ENCODE measurements at places on chromosomes 12 and 14.

DNA sequence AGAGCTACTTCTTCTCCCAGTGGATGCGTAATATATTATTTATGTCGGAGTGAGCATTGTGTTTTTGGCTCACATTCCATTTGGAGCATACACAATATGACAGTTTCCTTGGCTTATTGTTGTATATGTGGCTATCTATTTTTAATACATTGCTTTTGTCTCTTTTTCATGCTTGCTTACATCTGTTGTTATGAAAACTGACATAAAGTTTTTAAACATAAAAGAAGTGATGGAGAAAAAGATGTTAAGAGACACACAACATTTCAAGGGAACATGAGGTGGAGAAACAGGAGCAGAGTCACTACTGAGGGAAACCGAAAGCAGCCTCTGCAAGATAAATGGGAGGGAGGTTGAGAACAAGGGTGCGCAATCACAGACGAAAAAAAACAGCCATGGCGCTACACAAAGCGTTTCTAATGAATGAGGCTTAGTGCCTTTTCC is 228.4 kb upstream of the NPAS3 start:
- DNase-seq = no peak

DNA sequence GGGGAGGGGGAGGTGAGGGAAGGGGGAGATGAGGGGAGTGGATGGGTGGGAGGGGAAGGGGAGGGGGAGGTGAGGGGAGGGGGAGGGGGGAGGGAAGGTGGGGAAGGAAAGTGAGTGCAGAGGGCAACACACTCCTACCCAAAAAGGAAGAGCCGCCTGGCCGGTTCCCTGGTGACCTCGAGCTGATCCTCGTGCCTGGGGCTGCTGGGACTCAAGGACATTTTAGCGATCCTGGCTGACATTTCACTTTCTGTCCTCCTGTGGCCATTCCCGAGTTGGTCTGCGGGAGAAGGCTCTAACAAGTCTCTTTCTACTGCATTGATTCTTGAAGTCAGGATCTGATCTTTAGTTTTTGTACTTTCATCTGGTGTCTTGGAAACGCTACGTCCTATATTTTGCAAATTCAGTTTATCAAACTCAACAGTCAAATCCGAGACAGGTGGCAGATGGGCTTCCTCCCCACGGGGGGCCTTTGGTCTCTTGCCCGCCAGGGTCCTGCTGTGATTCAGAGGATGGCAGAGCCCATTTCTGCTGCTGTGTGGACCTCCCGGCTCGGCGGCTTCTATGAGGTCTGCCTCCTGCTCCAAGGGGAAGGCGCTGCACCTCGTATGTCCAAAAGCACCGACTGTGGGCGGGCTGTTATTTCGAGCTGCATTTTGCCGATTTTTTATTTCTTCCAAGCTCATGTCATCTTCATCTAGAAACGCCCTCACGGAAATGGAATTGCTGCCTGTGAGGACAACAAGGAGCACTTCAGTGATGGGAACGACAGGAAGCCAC is 19.1 kb downstream of the PGAM5 start:
- DNase-seq = no peak

GRCh38 chr12:28460420-28461130 is 270.3 kb downstream of the CCDC91 start:
- DNase-seq = no peak

DNA sequence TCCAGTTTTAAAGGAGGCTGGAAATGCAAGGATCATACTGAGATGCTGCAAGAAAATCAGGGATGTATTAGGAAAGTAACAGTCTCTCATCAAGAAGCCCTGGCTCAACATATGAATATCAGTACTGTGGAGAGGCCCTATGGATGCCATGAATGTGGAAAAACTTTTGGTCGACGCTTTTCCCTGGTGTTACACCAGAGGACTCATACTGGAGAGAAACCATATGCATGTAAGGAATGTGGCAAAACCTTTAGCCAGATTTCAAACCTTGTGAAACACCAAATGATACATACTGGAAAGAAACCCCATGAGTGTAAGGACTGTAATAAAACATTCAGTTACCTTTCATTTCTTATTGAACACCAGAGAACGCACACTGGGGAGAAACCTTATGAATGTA is 24.5 kb downstream of the ZNF891 start:
- DNase-seq = no peak

DNA sequence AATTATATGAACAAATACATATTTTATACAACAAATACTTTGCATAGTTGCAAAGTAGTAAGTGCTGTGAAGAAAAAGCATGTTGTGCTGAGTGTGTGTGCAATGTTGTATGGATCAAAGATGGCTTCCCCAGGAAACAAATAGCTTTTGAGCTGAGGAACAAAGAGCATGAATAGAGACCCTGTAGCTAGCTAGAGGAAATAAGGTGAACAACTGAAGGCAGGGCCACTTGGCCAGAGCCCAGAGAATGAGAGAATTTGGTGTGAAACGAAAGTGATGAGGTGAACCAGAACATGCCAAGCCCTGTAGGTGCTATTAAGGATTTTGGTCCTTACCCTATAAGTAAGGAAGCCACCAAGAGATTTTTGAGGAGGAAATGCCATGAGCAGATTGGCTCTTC is 17.1 kb downstream of the DYRK2 start:
- no peak for DNase-seq

DNA sequence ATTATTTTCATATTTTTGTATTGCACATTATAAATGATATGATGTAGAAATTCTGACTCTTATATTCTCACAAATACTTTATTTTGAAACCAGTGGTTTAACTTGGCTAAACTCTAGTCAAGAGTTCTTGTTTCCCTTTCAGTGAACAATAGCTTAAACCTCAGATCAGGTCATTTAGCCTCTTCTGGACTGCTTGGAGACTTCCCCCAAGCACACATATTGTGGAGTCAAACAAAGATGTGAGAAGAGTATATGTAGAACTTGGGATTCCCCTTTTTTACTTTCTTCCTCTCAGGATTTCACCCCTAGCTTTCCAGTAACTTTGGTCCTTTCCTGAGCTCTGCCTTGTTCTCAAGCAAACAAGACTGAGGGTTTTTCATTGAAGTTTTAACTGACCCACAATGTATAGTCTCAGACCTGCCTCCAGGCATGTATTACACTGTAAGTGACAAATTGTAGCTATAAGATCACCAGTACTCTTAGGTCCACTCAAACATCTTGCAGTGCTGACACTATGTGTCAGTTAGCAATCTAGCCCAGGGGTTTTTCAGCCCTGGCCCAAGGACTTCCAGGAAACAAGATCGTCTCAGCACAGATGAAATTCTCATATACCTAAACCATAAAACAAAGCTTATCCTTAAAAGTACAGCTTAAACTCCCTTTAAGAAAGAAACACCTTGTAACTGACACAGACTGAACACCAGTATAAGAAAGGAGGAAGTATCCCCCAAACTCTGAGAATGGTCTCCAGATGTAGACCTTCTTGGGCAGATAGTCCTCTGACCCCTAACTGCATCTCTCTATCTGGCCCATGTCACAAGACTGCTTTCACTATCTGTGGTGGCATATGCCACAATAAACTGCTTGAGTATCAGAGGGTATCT is 98.6 kb downstream of the SLC6A15 start:
- no peak for DNase-seq

GRCh38 chr12:90360300-90360699 is 594.7 kb downstream of the CCER1 start:
- DNase-seq = no peak

DNA sequence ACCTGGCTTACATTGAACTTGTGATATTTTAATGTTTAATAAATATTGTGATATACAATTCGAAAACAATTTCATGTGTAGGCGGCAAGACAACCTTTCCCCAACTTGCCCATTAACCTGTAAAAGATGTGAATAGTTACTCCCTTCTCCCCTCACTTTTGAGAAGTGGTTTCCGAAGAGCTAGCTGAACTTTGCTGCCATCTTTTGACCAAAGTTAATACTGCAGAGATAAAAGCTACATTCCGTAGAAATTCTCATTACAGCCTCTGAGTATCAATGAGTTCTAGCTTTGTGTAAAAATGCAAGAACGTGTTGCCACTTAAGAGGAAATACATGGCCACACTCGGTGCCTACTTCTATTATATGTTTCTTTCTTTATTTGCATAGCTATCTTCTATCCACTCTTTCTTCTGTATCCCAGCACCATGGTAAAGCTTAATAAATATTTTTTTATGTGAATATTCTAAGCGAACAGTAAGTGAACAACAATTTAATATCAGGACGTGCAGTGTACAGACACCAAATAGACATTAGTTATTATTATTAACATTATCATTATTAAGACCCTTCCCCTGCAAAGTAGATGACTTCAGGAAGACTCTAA is 105.1 kb upstream of the TMEM260 start:
- peak; percentile 63 for DNase-seq

GRCh38 chr12:24280056-24280842 is 330.8 kb upstream of the SOX5 start:
- no peak for DNase-seq

GRCh38 chr12:65631621-65632111 is 192.6 kb upstream of the HMGA2 start:
- no peak for DNase-seq

- no peak for DNase-seq
Observed at GRCh38 chr12:47980779-47981495, 17.5 kb downstream of the TMEM106C start.

DNA sequence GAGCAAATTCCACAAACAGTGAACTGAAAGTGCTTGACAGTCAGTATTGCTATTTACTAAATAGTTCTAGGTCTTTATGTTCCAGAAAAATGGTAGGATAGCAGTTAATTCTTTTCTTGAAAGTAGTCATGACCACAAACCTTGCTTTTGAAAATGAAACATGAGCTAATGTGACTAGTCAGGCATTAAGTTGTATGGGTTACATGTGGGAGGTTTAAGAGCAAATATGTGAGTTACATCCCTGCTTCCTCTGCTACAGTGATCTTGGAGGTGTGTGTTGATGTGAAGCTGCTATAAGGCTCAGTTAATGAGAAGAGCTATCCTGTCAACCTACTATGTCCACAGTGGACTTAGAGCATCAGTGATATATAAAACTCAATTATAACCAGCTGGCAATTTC is 741.6 kb downstream of the FSCB start:
- DNase-seq = no peak

- no peak for DNase-seq
Observed at GRCh38 chr14:57492859-57493258, 798 bp downstream of the CCDC198 start.

- no peak for DNase-seq
Observed at GRCh38 chr14:100039903-100040302, 25.3 kb upstream of the EVL start.

- DNase-seq = no peak
Observed at GRCh38 chr12:5656836-5657235, 224.9 kb downstream of the NTF3 start.

GRCh38 chr14:27181333-27181732 is 583.5 kb upstream of the NOVA1 start:
- no peak for DNase-seq

DNA sequence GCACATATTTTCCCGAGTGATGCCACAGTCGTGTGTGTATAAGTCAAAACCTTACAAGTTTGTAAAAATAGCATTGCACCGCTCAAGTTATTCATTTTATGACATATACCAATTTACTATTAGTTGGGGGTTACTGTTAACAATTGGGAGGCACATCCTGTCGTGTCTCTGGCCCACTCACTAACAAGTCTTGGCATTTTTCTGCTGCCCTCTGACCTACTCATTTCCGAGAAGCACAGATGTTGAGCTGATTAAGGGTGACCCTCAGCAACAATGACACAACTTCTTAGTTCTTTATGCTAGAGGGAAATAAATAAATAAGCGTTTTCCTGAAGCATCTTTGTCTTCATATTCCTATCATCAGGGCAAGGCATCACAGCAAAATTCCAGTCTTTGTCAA is 6.8 kb upstream of the ATG14 start:
- no peak for DNase-seq

- no peak for DNase-seq
Observed at GRCh38 chr12:108342985-108343384, 3.9 kb upstream of the CMKLR1 start.

GRCh38 chr12:44511289-44511688 is 364.8 kb downstream of the NELL2 start:
- DNase-seq = no peak

GRCh38 chr12:51980051-51980808 is 26.5 kb upstream of the TAMALIN start:
- DNase-seq = peak; percentile 30

DNA sequence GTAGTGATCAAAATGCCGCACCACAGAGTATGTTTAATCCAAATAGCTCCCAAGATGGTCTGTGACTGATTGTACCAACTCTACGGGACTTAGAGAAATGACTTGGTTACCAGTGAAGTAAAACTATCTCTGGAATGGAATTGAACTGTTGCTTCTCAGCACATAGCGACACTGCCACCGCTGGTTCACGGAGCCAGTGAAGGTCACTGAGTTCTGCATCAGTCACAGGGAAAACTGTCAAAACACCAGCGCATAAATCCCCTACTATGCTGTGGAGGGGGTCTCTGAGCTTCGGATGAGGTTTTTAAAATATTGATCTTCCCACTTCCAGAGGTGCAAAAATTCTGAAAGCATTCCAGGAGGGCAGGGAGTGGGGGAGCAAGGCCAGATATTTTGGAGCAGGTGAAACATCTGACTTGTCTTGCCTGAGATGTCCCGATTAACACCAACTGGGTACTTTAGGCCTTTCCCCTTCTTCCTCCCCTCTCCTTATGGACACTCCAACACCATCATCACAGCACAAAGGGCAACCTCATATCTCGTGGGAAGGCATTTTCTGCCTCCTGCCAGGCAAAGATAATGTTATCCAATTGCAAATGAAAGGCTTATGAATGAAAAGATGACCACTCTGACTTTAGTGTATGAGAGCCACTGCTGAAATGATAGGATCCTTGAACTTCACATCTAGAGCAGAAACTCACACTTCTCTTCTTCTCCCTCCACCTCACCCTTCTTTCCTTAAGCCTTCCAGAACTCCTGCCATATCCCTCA is 2.0 kb upstream of the PLXNC1 start:
- DNase-seq = no peak

DNA sequence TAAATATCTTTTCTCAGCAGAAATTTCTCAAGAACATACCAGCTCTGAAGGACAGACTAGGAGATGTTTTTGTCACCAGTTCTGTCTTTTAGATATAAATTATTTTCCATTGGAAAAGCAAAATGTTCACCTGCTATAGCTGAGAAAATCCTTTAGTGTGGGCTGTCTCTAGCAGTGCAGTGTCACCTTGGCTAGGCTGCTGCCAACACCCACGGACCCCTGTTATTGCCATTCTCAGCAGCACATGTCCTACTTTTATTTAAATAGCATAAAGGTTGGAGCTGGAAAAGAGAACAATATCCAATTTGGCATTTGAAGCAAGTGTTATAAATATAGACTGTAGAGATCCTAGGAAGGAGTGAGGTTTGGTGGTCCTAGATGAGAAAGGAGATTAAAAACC is 156.4 kb downstream of the TPH2 start:
- DNase-seq = no peak
